ENCODE measurements at places on chromosomes 12 and 14. TPM values are rescaled to one million over a fixed set of nuclear protein-coding genes. Genes with fewer than 3 reads are reported as not detected.
A peak's percentile ranks its signal among the peaks of the same experiment; 100 is the strongest.

DNA sequence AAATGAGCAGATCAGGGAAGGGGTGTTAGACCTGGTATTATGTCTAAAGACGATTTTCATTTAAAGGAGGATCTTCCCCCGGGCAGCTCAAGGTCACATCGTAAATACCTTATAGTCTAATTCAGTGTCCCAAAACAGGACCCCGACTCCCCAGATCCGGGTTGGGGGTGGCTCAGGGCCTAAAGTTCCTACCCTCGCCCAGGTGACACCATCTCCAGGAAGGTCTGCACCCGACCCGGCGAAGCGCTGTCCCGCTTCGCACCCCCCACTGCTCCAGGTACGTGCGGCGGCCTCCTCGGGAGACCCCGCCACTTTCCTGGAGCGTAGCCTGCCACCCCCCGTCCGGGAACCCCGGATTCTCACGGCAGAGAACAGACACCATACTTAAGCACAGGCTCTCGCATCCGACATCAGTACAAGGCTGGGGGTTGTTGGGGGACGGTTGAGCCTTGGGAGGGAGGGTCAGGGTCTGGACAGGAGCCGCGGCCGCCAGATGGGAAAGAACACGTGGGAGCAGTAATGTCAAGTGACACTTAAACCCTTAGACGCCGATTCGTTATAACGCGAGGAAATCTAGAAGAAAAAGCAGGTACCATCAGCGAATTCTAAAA is 556 bp downstream of the TIMM9 start:
- peak; percentile 51 for DNase-seq

DNA sequence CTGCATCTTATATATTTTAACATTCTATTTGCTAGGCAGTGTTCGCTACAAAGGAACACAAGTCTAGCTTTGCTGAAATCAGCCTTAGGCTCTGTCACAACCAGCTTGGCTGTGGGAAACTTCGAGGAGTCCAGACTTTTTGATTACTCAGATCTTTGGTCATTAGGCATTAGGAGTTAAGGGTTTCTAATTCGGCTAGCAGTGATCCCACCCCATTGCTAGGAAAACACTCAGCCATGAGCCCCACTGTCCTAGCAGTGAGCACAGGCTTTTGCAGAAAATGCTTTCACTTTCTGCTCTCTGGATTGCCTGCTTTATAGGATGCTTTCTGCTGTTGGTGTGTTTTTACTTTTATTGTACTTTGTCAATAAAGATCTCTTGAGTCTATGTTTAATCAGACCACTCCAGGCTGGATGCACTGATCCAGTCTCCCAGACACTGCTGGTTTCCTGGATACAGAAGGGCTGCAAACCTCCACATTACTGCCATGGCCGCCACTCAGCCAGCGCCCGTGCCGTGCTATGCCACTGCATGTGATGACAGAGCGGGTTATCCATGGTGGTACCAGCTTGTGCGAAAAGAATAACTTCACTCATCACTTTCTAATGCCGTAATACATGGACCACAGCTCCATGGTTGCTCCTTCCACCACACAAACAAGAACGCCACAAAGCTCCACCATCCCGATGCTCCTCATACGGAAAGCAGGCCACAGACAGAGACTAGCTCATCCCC is 41.0 kb upstream of the PYGL start:
- DNase-seq, result no peak

DNA sequence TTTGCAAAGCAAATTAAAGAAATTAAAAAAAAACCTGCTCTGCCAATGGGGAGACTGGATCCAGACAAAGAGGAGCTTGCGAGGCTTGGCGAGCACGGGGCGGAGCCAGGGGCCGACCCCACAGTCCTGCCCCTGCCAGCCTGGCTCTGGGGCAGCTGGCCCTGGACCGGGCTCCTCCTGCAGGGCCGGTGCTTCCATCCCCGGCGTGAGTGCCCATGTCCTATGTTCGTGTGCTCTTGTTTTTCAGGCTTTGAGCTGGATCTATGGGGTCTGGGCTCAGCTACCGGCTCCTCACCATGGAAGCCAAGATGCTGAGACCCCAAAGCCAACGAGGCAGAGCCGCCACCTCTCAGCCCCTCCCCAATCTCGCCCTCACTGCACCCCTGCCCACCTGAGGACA is 176.8 kb downstream of the KIF26A start:
- DNase-seq, result peak; percentile 0

DNA sequence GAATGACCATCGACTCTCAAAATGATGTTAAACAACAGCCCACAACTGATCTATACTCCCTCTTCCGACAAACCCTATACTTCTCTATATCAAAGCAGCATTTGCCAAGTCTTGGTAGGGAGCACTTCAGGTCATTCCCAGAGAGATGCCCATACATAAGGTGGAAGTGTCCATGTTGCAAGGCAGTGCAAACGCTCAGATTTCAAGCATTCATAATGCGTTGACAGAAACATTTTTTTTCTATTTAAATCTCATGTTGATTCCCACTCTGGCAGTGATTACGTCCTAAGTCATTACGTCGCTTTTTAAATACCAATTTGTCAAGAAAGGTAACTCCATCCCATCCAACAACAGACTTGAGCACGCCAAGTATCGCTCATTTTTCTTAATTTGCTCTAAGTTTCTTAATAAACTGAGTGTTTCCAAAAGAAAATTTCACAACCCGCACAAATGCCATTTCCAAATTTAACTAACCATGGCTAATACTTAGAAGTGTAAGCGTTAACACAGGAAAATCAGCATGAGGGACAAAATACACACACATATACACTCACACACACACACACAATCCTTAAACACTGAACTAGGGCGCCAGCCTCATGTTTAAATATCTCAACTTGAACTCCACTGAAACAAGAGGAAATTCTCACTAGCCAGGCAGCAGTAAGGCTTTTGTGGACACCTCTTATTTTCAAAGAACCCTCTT is 1.1 kb downstream of the GXYLT1 start:
- DNase-seq, result no peak

The TSPAN31 gene
- total RNA-seq, result 166 TPM

GRCh38 chr12:30643366-30643765 is 52.3 kb downstream of the IPO8 start:
- DNase-seq, result no peak

GRCh38 chr14:93163564-93163963 is 21.1 kb downstream of the MOAP1 start:
- no peak for DNase-seq

DNA sequence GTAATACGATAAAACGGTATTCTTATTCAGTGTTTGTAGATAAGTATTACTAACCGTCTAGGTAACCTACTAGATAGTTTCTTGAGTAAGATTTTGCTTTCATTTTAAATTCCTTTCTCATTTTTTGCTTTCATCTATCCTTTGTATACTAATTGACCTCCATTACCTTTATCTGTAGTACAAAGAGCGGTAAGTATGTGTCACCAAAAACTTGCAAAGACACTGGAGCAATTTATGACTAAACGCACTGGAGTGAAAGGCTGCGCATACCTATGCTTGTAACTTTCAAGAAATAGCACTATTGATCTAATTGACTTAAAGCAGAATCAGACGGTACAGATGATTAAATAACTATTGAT is 1.7 kb downstream of the ARHGAP5 start:
- no peak for DNase-seq

- DNase-seq, result no peak
Observed at GRCh38 chr14:61512026-61512834, 183.1 kb upstream of the HIF1A start.

- DNase-seq, result no peak
Observed at GRCh38 chr14:90911121-90911520, 94.9 kb upstream of the TTC7B start.

The KRT83 gene
- total RNA-seq, result 0.22 TPM

DNA sequence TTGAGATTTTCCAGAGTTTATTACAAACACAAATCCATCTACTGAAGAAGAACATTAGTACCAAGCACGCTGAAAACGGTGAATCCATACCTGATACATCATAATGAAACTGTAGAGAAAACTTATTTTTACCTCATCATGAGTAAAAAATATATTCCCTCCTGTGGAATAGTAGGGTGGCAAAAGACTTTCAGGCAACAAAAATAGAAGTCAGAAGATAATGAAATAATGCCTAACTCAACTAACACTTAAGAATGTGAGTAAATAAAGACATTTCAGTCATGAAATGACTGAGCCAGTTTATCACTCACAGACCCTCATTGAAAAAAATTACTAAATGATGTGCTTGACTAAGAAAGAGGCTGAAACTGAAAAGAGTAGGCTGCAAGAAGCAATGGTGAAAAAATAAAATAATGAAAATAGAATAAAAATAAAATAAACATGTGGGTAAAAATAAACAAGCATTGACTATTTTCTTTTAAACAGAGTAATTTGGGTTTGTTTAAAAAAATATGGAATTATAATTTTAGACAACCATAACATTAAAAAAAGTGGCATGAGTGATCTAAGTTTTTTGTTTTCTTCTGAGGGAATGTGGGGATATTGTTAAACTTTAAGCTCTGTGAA is 148.6 kb downstream of the ASCL1 start:
- DNase-seq, result no peak

GRCh38 chr12:117098361-117099217 is 627 bp downstream of the TESC start:
- peak; percentile 46 for DNase-seq

- no peak for DNase-seq
Observed at GRCh38 chr14:29810682-29811081, 117.0 kb downstream of the PRKD1 start.

- no peak for DNase-seq
Observed at GRCh38 chr14:23828616-23829015, 125.0 kb upstream of the DHRS4 start.

GRCh38 chr12:774051-774614 is 21.8 kb downstream of the WNK1 start:
- DNase-seq, result no peak

The LRRC10 gene
- not detected for total RNA-seq

The BCDIN3D gene
- 4.3 TPM for total RNA-seq

DNA sequence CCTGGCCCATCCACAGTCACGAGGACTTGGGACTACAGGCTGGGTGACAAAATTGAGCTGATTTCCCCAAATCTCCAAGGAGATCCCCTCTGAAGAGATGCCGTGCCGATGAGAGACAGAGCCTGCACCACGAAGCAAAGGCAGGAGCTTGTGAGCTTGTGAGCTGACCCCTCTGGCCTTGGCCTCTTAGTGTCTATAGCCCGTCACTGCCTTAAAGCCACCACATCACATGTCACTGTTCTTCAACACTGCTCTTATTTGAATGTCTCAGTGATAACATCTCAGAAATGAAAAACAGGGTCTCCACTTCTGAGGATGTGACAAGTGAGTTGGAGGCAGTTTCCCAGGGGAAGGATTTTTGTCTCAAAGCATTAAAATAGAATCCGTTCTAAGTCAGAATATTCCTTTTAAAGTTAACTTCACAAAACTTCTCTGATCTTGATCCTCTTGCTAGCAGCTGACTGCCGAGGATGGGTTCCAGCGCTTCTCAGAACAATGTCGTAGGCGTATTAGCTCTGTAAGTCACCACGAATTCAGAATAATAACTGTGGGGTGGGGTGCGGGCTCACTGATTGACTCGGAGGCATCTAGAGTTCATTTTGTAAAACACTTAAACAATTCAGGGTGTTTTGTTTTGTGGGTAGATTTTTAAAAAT is 37.5 kb downstream of the CHST11 start:
- DNase-seq, result peak; percentile 10

- DNase-seq, result no peak
Observed at GRCh38 chr12:113777751-113778150, 188.4 kb downstream of the RBM19 start.

DNA sequence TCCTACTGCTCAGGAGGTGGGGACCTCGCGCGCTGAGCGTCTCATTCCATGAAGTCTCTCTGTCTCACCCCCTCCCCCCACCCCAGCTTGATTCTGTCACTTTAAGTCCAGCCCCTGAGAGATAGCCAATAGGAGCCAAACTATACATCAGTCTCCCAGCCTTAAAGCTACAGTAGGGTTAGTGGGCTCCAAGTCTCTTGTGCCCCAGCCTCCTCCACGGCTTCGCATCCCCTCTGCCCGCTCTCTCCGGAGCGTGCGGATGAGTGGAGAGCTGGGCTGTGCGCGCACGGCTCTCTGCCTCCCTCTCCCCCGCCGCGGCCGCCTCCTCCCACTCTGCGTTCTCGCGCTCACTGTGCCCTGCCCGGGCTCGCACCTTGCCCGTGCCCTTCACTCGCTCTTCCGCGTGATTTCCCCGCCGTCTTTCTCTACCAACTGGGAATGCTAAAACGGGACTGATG is at the start of gene ESRRB:
Gene ESRRB (plus strand): TSS at position 191 of the 458 bp plus-strand sequence. CDS start 265 bp downstream, at position 456.
- no peak for DNase-seq

DNA sequence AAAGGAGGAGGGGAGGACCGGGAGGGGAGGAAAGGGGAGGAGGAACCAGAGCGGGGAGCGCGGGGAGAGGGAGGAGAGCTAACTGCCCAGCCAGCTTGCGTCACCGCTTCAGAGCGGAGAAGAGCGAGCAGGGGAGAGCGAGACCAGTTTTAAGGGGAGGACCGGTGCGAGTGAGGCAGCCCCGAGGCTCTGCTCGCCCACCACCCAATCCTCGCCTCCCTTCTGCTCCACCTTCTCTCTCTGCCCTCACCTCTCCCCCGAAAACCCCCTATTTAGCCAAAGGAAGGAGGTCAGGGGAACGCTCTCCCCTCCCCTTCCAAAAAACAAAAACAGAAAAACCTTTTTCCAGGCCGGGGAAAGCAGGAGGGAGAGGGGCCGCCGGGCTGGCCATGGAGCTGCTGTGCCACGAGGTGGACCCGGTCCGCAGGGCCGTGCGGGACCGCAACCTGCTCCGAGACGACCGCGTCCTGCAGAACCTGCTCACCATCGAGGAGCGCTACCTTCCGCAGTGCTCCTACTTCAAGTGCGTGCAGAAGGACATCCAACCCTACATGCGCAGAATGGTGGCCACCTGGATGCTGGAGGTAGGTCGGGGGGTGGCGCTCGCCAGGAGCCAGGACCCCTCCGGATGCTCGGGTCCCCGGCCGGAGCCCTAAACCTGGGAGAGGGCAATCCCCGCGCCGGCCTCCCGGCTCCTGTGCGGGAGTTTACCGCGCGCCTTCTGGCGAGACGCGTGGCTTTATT is at the start of gene CCND2:
Gene CCND2 (plus strand): TSS at position 111 of the 744 bp plus-strand sequence. CDS start 279 bp downstream, at position 390.
- peak; percentile 93 for DNase-seq

The ASIC1 gene
- total RNA-seq, result 0.63 TPM

DNA sequence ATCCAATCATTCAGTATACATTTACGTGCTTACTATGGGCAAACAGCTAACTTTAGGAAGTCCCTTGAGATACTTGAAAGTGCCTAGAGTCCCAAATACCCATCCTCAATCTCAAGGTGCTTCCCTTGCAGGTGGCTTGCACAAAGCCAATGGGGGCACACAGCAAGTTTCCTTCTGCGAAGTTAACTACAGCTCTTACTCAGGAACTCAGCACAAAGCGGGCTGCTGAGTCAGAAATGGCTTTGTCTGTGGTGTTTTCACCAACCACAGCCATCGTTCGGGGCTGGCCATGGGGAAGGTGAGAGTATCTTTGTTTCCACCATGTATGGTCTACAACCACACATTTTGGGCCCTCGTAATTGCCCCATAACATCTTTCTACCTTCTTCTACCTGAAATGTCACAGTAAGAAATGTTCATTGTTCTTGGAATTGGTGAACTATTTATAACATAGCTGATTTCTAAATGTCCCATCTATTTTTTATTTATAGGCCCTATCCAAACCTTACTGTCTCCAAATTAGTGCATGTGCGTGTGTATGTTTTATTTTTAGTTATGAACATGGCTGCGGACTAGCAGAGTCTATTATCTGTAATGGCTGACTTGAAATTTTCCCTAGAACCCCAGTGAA is 13.9 kb downstream of the MFAP5 start:
- DNase-seq, result no peak

Data from thyroid gland (tissue), 4 donors.